Mesenteric fat pad (tissue), 1 donor: ENCODE measurements at places on chromosomes 5 and 9. TPM values are rescaled to one million over a fixed set of nuclear protein-coding genes. Genes with fewer than 3 reads are reported as not detected.

Gene RNF44
- 23.5 TPM for total RNA-seq

Gene ELOVL7
- 5.6 TPM for total RNA-seq

Gene SHLD3
- 3.4 TPM for total RNA-seq

Gene TAF11L14
- not detected for total RNA-seq

Gene PCDHA3
- total RNA-seq, result 0.29 TPM

Gene BASP1
- total RNA-seq, result 46.9 TPM

Gene FCN2
- total RNA-seq, result 1.2 TPM

Gene CTXN3
- total RNA-seq, result not detected

Gene FLT4
- total RNA-seq, result 26.8 TPM

Gene HAVCR1
- total RNA-seq, result 0.29 TPM

Gene PCDHB2
- total RNA-seq, result 3.4 TPM

Gene PCDHA11
- 0.26 TPM for total RNA-seq

Gene ARL10
- 4.4 TPM for total RNA-seq

Gene NEUROG1
- total RNA-seq, result not detected

Gene RHOBTB3
- 160 TPM for total RNA-seq

Gene SCAI
- 6.4 TPM for total RNA-seq

Gene PDCD1LG2
- 3.6 TPM for total RNA-seq

Gene FOXD4L6
- total RNA-seq, result not detected

Gene HAPLN1
- total RNA-seq, result not detected

Gene FGF1
- total RNA-seq, result 9.9 TPM

Gene TLX3
- not detected for total RNA-seq
